ENCODE measurements at places on chromosomes 3 and 15.

DNA sequence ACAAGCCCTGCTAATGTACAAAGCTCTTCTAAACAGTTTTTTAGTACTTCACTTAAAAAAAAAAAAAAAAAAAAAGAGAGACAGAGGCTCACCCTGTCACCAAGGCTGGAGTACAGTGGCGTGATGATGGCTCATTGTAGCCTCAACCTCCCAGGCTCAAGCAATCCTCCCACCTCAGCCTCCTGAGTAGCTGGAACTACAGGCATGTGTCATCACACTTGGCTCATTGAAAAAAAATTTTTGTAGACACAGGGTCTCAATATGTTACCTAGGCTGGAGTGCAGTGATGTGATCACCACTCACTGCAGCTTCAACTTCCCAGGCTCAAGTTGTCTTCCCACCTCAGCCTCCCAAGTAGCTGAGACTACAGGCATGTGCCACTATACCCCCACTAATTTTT, 47.6 kb upstream of the HEG1 start:
- DNase-seq: no peak

DNA sequence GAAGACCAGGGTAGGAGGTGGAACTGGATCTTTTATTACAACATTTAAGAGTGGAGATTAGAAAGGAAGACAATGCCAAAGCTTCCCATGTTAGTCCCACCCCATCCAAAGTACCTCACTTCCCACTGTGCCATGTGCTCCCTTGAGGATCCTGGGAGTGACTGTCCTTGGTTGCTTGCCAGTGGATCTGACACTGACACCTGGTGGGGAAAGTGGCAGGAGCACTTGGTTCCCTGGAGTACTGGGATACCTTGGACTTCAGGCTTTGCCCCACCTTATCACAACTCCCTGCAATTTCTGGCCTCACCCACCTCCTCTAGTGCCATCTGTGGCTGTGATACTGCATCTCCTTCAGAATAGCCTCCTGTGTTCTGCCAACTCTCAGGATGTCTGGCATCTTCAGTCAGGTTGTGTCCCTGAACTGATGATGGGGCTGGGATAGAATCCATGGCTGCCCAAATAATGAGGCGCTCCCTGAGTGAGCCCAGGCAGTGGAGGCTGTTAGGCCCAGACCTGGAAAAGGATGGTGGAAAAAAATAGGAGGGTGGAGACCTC, 1.3 kb downstream of the ELL3 start:
- no peak for DNase-seq

DNA sequence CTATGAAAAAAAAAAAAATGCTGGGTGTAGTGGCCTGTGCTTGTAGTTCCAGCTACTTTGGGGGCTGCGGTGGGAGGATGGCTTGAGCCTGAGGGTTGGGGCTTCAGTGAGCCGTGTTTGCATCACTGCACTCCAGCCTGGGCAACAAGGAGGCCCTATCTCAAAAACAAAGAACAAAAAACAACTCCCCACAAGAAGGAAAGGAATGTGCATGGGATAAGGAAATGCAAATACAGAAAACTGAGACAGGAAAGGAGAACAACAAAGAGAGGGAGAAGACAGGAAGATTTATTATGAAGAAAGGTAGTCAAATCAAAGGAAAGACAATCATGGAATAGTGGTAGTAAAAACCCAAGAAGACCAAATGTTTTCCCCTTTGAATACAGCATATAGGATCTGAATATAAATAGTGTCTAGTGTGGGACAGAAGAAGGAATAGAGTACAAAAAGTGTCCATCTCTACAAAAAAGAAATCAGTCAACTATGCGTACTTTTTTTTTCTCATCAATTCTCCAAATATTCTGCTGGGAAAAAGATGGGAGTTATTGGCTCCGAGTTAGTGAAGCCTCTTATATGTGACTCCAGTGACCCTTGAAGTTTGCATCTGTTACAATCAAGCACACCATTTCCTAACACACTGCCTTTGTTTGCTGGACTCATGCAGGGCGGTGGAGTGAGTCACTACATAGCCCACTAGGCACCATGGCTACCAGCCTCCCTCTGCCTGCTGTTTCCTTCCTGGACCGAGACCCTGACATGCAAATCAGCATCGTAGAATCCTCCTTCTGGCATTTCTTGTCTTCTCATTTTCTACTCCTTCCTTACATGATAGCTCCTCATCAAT, 101.2 kb upstream of the PTX3 start:
- DNase-seq: no peak

GRCh38 chr15:100973351-100974111, 54.4 kb downstream of the LRRK1 start:
- DNase-seq: no peak

- no peak for DNase-seq
Measured at GRCh38 chr3:106913966-106914365, 463.3 kb upstream of the CCDC54 start.

DNA sequence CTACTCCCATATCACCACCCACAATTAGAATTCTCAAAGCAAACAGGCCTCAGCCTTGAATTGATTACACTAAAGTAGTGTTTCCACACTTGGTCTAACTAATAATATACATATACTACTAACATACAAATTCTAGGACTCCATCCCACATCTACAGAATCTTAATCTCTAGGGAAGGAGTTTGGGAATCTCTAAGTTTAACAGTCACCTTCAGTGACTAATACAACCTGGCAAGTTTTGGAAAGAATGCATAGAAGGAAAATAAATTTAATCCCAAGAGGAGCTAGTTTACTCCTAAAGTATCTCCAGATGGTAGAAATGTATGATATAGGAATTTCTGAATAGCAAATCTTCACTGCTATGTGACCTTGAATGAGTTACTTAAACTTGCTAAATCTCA, 9.1 kb downstream of the CLPX start:
- no peak for DNase-seq

DNA sequence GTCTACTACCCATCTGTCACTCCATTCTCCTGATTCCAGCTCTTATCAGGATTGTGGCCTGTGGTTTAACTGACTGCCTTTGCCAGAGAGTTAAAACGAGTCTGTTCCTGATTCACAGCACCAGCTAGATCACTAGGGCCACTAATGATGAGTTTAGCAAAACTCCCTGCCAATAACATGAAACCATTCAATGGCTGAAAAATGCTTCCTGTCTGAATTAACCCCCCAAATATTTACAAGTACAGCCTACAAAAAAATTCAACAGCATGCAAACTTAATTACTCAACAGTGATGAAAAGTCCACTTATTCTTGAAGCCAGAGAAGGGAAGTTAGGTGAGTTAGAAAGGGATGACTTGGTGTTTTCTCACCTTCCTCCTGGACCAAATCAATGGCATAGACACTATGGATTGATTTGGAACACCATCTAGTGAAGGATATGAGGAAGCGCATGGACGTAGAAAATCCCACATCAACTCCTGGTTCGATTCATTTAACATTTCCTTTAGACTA, 141.4 kb downstream of the TGFBR2 start:
- no peak for DNase-seq

GRCh38 chr15:66761726-66762595, 59.9 kb downstream of the SMAD6 start:
- DNase-seq: no peak

- DNase-seq: no peak
Measured at GRCh38 chr3:25257026-25257425, 171.0 kb upstream of the RARB start.

DNA sequence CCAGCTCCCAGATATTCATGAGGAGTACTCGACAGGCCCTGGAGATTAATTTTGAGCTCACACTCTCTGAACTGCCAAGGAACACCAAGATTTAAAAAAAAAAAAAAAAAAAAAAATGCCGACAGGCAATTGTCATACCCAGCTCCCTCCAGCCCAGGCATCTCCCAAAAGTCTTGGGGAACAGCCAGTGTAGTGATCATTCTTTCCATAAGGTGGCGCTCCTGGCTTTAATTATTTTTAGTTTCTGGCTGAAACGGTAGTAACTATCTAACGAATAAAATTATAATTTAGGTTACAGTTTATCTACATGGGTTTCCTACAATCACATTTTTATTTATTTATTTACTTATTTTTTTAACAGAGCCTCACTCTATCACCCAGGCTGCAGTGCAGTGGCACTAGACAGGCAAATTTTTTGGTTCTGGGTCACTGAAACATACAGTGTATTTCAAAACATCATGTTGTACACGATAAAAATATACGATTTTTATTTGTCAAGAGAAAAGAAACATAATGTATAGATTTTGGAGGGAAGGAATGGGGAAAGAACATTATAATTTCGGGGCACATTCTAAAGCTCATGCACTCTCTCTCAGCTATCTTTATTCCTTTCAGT, 157.3 kb downstream of the ADAMTS9 start:
- no peak for DNase-seq

DNA sequence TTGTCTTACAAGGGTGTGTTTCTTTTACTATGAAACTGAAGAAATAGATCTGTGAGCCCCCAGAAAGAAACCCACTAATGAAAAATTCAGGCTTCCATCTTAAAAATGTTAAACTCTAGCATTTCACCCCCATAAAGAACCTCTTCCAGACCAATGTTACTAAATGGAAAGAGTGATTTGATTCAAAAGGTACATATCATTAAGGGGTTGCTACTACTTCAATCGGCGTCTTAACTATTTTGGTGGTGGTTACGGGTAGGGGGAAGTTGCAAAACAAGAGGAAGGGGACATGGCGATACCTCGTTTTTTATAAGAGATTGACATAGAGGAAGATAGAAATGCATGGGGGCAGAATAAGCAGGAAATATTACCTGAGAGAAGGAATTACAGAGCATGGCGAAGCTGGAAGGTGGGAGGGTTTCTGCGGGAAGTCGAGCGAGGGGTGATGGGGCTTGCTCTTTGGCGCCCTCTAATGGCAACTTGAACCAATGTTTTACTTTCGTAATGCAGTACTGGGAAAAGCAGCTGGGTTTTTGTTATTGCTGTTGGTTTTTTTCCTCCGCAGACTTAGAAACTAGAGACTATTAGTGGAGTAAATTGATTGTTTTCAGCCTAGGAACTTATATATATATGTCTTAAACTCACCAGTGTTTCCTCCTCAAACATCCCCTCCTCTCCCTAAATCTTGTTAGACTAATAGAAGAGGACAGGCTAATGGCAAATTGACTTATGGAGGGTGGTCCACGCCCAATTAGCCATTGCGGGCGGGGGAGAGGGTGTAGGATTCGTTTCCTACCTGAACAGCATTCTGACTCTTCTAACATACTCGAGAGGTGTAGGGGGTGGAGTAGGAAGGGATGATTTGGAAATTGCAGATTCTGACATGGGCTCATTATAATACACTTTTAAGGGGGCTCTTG, 11.3 kb upstream of the SOX2 start:
- no peak for DNase-seq

- no peak for DNase-seq
Measured at GRCh38 chr3:14452740-14453710, 50.6 kb downstream of the SLC6A6 start.

- DNase-seq: peak; percentile 6
Measured at GRCh38 chr15:52567871-52568600, 794 bp downstream of the ARPP19 start.

- DNase-seq: no peak
Measured at GRCh38 chr3:130258532-130258952, 86.9 kb upstream of the COL6A5 start.

GRCh38 chr3:198022604-198023003, 62.6 kb downstream of the LMLN start:
- DNase-seq: no peak

DNA sequence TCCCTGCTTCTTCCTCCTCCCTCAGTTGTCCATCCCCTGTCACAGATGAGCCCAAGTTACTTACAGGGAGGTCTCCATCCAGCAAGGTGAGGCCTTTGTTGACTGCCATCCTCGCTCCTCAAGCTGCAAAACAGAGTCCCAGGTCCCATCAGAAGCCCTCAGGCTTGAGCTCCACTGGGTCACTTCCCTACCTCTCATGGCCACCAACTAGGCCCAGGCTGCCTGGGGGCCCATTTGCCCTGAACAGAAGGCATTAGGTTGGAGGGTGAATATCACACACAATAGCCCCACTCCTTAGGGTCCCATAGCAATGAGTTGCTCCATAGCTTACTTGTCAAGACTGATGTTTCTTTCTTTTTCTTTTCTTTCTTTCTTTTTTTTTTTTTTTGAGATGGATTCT, 1.8 kb downstream of the PLIN1 start:
- DNase-seq: no peak

GRCh38 chr3:179608931-179609720, 4.5 kb downstream of the NDUFB5 start:
- no peak for DNase-seq

Data from activated naive CD8-positive, alpha-beta T cell treated with anti-CD3 and anti-CD28 coated beads, Interleukin-2, amount 50 U/mL, for 16 hours (primary cell).